ENCODE measurements at places on chromosomes 4 and X. TPM values are rescaled to one million over a fixed set of nuclear protein-coding genes. Genes with fewer than 3 reads are reported as not detected.

- DNase-seq: no peak
These were observed 70.2 kb downstream of the CXXC4 start for GRCh38 chr4:104424475-104424941.

DNA sequence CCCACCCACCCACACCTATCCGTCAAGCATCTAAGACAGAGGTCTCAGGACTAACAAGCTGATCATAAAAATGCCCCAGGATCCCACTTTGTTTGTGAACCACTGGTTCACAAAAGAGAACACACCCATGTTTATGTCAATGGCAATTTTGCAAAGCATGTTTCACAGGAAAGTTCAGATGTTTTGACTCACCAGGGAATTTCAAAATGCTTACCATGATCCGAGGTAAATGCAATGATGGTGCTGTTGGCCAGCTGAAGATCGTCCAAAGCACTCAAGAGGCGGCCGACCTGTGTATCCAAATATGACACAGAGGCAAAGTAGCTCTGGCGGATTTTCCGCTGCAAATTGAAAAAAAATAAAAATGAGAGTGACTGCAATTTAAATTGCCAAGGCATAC, 15.0 kb downstream of the IDS start:
- no peak for DNase-seq

The TKTL2 gene
- total RNA-seq: not detected

The GYG2 gene
- 0.68 TPM for total RNA-seq

DNA sequence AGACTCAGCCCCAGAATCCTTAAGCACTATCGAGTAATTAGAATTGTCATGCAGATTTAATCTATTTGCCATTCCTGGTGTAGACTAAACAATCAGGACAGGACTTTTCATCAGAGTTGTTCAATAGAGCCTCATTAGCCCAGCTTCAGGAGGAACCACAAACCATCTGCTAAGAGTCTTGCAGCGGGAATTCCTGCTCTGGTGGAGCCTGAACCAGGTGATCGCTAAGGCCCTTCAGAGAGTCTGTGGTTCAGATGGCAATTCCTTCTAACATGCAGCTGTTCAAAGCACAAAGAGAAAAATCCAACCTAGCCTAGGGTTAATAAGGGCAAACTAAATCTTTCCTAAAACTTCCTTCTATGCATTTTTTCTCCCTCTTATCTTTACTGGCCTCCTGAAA, 119.1 kb upstream of the CPEB2 start:
- no peak for DNase-seq

- no peak for DNase-seq
These were observed 106.0 kb upstream of the PNPLA4 start for GRCh38 chrX:8033175-8033574.
